ENCODE measurements at places on chromosomes 3 and 15.

DNA sequence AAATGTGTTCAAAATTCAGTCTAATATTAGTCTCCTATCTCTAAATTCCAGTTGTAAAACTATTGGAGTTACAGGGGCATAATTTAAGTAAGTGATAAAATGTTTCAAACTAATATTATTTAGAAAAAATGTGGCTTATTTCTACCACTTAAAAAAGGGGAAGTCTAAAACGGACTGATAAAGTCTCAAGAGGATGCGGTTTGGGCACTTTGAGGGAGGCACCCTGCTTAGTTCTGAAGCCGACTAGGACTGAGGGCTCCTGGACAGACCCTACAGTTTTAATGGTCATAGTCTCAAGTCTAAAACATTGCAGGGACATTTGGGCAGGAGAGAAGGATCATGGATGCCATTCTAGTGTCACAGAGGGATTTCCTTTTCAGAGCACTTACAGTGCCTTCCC is 566.3 kb downstream of the NR2F2 start:
- no peak for DNase-seq

GRCh38 chr3:117532268-117532667 is 822.7 kb downstream of the TUSC7 start:
- no peak for DNase-seq

GRCh38 chr3:193912621-193913178 is 223.2 kb upstream of the HES1 start:
- DNase-seq = no peak

DNA sequence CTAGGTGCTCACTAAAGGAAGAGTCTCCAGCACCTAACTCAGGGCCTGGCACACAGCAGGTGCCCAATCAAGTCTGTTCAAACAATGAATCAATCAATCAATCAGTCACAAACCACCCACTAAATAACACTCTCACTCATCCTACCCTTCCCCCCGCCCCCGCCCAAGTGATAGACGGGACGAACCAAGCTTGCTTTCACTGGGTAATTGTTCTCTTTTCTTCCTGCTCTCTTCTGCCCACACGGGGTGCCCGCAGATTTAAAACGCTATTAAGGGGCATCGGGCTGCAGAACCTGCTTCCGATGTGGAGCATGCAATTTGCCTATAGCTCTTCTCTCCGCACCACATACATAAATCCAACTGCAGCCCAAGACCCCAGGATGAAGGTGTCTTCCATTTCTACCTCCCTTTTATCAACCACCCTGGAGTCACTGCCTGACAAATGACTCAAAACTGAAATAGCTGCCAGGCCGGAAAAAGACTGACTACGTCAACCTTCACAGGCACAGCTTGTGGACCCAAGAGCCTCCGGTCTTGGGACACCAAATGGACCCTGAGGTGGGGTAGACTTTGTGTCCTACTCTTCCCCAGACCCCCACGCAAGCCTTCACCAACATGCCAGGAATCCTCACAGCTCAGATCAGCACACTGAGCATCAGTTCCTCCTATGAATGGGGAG is 1.7 kb downstream of the KLHL25 start:
- no peak for DNase-seq

DNA sequence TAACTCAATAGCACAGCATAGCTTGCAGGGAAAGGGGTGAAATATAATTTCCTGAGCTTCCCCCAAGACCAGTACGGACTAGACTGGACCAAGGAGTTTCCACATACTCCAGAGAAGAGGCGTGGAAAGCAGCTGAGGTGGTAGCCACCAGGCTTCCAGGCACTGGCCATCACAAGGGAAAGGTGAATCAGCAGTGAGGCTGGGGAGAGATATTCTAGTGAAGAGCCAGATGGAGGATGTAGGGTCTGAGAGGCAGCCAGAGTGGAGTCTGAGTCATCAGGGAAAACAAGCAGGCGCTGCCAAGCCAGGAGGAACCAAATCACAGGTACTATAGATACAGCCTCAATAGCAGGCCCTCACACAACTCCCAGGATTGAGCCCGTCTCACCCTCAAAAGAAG is 9.6 kb upstream of the RASA2 start:
- DNase-seq = no peak

- DNase-seq = no peak
These were observed 46.7 kb upstream of the CBLB start for GRCh38 chr3:105915524-105915923.

DNA sequence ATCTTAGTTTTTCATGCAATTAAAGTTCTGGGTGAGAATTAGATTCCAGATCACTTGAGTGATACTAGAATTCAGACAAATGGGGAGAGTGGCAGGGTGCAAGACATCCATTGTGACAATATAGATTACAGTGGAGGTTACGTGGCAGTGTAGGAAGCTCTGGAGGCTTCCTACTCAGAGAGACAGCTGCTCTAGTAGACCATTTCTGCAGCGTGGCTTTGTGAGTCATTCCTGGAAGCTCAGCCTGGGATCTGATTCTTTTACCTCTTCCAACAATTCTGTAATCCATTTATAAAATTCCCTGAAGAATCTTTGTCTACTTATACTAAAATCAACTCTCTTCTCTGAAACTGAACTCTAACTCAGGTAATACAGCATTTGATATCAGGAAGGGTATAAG is 90.4 kb upstream of the ASB14 start:
- no peak for DNase-seq

GRCh38 chr3:66692766-66693150 is 191.9 kb upstream of the LRIG1 start:
- no peak for DNase-seq

GRCh38 chr15:90708516-90708915 is 8.6 kb upstream of the BLM start:
- no peak for DNase-seq

DNA sequence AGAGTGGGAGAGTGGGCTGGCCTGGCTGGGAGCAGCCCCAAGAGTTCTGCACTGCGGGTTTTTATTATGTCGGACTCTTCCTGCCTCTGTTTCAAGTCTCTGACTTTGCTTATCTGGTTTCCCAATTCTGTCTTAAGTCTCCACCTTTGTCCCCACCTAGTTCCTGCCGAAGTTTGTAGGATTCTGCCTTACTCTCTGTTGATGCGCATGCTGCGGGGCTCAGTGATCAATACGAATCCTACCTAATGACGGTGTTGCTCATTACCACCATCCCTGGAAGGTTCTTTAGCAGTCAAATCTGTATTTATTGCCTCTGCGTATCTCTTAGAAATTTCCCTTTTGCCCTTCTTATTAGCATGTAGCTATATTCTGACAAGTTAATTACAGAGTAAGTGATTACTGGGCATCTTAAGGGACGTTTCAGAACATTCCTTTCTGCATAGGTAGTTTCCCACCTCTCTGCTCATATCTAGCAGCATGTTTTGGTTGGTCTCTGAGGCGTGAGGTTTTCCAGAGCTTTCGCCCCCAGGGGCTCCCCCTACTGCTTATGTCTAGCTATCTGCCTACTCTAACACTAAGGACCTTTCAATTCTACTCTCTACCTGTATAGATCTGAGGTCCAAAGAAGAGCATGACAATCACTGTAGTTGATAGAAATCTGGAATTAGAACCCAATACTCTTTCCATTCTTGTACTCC is 236.0 kb upstream of the EIF1B start:
- DNase-seq = no peak

All from GM19239 (cell line).